Cerebellar nuclear complex (tissue), 1 donor: ENCODE measurements at places on chromosomes 2 and 18.

- DNase-seq: no peak
Measured at GRCh38 chr2:88813612-88814011, 122.1 kb downstream of the RPIA start.

DNA sequence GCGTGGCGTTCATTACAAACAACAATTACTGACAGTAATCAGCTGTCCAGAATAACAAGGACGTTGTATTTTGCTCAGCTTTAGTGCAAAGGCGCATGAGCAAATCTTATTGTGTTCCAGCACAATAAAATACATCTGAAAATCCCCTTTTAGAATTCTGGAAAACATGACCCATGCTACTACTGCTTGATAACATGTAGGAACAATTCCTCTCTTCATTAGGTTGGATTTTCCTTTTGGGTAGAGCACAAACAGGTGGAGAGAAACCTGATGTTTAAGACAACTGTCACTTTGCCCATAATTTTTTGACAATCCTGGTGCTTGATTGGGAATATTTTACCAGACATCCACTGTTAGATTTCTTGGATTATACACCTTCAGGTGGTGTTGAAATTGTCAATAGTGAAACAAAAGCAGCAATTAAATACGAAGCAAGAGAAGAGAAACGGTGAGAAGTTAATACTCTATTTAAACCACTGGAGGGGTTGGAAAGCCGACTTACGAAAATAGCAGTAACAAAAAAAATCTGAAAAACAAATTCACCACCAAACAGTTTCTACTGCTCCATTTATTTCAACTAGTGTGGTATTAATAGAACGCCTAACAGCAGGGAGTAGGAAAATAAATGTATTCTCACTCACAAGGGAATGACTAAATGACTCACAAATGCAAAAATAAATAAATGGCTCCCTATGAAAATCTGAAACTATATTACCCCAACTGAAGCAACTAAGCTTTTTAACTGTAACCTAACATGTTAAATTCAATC, 102.7 kb downstream of the CPO start:
- no peak for DNase-seq

GRCh38 chr18:35355140-35355618, 11.0 kb upstream of the ZNF24 start:
- DNase-seq: peak; percentile 11

DNA sequence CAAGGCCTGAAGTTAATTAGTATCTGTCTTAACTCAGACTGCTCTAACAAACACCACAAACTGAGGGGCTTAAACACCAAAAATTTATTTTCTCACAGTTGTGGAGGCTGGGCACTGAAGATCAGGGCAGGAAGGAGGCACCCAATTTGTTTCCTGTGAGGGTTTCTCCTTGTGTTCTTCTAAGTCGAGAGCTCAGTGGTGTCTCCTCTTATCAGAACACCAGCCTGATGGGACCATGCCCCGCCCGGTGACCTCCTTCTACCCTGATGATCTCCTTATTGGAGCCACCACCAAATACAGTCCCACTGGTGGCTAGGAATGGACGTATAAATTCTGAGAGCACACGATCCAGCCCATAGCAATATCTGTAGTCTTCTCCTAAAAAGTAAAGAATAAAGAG, 20.5 kb downstream of the TMEM18 start:
- DNase-seq: no peak

GRCh38 chr2:45089554-45090261, 80.5 kb upstream of the SIX2 start:
- DNase-seq: no peak

- no peak for DNase-seq
Measured at GRCh38 chr18:11040823-11041656, 108.3 kb downstream of the PIEZO2 start.

DNA sequence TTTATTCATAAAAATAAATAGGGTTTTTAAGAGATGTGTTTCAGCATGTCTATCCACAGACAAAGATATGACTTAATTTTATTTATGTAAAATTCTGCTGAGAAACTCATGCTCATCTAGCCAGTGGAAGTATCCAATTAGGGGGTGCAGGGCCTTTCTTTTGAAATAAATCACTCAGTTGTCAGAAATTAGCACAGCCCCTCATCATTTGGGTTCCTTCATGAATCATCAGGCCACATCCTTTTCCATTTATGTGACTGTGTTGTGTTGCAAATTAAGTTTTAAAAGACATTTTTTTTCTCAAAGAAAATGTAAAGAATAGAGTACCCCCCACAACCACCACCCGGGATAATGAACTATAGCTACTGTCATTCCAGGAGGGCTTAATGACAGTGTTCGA, 185.8 kb downstream of the NRP2 start:
- DNase-seq: no peak

DNA sequence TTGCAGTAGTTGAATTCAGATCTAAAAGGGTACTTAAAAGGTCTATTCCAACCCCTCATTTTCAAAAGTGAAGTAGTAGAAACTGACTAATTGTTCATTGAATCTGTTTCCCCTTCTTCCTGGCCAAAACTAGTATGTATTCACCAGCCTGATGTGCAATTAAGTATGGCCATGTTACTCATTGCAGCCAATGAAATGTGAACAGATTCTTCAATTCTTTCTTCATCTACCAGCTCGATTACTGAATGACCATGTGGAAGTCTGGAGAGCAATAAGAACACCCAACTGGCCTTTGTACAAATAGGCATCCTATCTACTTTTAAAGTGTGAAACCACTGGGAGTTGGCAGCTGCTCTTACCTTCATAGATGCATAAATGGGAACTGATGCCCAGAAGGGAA, 449.0 kb upstream of the ID2 start:
- DNase-seq: no peak

GRCh38 chr2:15730545-15731212, 139.0 kb downstream of the DDX1 start:
- DNase-seq: no peak

DNA sequence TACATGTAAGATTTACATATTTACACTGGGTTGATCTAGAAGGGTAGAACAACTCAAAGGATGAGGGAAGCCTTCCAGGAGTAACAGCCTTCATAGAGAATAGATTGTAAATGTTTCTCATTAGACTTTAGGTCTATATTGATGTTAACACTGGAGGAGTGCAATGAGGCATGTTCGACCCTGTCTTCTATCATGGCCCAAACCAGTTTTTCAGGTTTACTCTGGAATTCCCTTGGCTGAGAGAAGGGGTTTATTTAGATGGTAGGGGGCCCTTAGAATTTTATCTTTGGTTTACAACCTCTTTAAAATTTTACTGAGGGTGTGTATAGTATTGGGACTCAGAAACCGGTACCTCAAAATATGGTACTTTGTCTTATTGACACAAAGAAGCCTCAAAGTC, 634.9 kb upstream of the PIK3C3 start:
- DNase-seq: no peak

DNA sequence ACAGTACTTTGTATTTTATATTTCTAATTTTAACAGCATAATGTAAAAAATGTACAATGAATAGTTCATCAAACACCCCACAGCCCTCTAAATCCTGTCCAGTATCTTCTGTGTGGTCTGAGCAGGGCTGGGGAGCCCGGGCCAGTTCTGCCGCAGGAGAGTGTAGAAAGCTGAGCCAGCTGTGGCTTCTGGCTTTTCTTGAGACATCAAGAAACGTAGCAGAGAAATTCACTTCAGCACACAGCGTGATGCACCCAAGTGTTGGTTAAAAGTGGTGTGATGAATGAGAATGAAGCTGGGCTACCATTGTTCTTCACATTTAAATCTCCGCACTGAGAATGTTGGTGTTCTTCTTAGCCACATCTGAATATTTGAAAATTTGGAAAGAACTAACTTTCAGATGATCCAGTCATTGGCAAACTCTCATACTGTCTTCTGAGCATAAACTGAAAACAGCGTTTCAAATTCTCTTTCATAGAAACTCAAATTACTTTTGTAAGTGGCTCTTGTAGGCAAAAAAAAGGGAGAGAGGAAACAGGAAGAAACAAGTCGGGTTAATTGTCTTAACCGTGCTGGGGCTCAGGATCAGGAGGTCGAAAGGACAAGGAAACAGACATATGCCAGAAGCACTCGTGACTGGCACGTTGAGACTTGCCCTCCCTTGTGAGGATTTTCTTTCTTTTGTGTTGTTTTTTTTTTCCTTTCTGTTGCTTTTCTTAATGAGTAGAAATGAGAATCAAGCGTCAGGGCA, 23.4 kb upstream of the TMEM87B start:
- DNase-seq: no peak

DNA sequence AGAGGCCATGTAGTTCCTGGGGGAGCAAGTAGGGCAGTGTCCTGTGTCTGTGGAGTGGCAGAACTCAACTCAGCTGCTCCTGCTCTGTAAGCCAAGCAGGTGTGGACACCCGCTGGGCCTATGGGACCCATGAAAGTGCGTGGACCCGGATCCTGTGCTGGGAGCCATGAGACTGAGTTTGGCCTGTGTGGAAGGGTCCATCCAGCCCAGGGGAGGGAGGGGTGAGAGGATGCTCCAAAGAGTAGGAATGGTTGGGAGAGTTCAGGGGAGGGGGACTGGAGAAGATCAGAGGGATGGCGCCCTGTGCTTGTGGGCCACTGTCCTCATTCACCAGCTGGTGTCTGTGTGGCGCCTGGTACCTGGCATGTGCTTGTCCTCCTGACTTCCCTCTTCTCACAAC, 226.4 kb upstream of the HS6ST1 start:
- no peak for DNase-seq

- no peak for DNase-seq
Measured at GRCh38 chr2:143254110-143254509, 124.9 kb downstream of the ARHGAP15 start.

DNA sequence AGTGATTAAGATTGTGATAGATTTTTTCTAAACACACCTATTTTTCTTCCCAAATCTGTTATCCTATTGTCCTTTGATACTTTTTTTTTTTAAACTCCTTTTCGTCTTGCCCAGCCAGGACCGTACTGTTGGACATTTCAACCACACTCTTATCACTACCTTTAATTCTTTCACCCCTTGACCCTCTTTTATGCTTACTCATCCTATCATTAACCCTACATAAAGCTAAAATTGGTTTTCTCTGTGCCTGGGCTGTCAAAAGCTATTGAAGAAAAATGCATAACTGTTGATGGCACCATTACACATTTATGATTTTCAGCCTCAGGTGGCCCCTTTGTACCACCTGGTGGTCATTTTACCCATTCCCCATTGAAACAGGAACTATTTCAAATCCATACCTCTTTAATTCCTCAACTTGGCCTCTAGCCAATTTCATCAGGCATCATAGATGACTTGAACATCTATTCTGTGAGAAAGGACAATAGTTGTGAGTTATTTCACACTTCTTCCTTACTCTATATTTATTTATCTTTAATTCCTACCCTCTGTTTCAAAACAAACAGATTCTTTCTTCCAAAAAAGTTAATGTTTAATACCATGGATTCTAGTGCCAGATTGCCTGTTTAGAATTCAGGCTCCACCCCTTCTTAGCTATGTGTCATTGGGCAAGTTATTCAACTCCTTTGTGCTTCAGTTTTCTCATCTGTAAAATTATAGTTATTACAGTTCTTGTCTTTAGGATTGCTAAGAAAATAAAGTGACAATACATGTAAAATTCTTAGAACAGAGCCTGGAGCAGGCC, 258.6 kb downstream of the CAMKMT start:
- DNase-seq: no peak

DNA sequence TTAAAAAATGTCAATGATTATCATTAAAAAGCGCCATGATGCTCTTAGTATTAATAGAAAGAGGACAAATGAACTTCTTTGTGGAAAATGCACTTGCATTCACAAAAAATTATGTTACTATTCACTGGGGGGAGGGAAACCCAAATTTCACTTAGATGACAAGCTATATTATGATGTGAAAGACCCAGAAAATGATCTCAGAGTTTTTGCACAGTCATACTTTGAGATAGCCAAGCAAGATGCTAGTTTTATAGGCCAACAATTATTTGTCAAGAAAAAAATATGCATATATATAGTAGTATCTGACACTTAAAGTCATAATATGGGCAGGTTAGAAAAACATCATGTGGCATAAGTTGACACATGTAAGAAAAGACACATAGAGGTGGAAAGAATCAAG, 31.6 kb downstream of the COL5A2 start:
- DNase-seq: no peak

DNA sequence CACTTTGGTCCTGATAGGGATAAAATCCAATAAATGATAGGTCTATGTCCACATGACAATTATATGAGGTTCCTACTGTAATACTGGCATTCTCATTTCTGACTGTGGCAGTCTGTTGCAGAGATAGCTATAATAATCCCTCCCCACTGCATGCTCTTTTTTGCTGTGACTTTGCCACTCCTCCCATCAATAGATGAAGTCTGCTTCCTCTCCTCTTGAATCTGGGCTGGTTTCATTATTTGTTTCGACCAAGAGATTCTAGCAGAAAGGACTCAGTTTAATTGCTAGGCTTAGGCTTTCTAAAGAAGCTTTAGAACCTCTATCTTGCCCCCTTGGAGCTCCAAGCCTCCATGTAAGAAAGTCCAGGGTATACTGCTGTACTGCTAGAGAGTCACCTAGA, 23.3 kb upstream of the CREB1 start:
- no peak for DNase-seq

GRCh38 chr2:228401065-228401912, 219.8 kb upstream of the SPHKAP start:
- DNase-seq: no peak

GRCh38 chr18:34978953-34979608, 62.1 kb upstream of the MAPRE2 start:
- no peak for DNase-seq

DNA sequence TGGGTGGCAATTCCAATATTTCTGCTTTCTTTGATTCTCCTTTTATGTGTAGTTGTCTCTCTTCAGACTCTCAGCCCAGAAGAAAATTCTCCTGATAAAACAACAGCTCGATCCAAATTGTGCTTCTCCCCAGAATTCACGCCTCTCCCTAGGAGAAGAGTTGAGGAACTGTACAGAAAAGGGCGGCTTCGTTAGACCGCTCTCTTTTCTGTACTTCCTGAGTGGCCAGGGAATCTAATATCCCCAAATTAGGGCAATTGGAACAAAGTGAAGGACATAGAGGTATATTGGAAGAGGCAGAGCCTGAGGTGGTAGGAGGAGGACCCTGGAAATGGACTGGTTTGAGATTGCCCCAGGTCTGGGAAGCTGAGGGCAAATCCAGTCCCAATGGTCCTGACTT, 5.6 kb downstream of the ADCYAP1 start:
- DNase-seq: no peak

- DNase-seq: no peak
Measured at GRCh38 chr2:88253375-88253774, 83.2 kb downstream of the THNSL2 start.

- DNase-seq: no peak
Measured at GRCh38 chr2:196500686-196501431, 138.7 kb upstream of the CCDC150 start.
